Activated T-helper 17 cell treated with anti-CD3 and anti-CD28 coated beads, Interleukin-2, amount 50 U/mL, for 72 hours (primary cell): ENCODE measurements at places on chromosomes 2 and 18.

DNA sequence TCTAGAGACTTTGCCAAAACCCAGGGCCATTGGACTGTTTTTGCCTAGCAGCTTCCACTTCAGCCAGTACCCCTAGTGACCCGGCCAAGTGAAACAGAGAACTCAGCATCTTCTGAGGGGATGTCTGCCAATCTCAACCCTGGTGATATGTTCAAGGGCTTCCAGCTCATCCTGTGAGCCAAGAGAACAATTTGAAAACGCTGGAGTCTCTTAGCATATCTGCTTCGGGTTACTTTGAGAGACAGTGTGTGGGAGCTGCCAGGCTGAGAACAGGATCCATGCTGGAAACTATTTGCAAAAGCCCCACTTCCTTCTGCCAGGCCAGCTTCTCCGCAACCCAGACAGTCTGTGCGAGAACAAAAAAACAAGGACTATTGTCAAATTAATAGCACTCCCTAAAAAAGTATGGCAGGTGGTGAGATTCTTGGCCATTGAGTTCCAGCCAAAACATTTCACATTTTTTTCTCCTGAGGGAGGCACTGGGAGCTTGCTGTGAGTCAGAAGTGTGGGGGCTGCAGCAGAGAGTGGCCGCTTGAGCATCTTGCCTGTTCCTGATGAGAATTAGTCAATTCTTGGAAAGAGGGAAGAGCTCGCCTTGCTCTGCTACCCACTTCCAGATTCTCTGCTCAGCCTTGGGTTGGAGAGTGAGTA is 395.6 kb upstream of the TRIB2 start:
- ATAC-seq, result no peak

DNA sequence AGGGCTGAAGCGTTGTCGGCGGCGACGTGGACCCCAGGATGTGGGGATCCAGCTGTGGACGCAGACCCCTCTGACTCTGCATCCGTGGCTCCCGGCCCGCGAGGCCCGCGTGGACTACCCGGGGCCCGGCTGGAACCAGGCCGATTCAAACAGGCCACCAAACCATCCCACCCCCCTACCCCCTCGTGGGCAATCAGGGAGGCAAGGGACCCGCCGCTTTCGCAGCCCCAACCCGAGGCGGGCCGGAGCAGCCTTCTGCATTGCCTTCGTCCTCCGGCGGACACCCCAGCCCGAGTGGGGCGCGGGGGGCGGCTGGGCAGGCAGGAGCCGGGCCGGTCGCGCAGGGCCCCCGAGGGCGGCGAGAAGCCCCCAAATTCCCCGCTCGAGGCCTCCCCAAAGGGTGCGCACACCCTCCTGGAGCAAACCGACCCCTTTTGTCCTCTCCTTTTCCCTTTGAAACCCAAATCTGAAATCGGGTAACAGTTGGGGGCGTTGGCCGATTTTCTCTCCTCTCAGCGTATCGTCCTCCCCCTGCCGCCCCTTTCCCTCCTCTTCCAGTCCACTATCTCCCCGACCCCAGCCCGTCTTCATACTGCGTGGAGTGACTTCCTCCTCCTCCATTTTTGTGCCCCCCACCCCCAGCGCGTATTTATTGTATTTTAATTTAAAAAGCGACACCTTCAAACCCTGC is 7.4 kb downstream of the SP9 start:
- ATAC-seq, result no peak

DNA sequence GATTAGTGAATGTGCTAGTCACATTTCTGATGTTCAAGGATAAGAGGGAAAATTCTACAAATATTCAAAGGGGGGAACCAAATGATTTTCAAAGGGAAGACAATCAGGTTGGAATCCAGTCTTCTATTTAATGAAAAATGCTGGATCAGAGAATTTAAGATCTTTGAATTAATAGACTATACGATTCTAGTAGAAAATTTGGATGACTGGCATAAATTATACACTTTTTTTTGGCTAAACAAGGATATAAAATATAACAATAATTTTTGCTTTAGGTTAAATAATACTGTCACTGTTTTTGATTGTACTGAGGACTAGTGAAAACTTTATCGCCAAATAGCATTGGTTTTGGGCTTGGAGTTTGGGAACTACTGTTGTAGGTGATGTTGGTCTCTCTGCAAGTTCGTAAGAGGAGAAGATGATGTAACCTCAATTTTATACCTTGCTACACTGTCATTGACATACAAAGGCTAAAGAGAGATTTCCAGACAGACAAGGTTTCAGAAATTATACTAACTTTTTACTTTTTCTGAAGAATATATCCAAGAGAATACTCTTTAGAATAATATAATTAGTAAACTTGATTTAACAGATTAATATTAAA is 51.3 kb downstream of the NCOA1 start:
- ATAC-seq, result no peak

DNA sequence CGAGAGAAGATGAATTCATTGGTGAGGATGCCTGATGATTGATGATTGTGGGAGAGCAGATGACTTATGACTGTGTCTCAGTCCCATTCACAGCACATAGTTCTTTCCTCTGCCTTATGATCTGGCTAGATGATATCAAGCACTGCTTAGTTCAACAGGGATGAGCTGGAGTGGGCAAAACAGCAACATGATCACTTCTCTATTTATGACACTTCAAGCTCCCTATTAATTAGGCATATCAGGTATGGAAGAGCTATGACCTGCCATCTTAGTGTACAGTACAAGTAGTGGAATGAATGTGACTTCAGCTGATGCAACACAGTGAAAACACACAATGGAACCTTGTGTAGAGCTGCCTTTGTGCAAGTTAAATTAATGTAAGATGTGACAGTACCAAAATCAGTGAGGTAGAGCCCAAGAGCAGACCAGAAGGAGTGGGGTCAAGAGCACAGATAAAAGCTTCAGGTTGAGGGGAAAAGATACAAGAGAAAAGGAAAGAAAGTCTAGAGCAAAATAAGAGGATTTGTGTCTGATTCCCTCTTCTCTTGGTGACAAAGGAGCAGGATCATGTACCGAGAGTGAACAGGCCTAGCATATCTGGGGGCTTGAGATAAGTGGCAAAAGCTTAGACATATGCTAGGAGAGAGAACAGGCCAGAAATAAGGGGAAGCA is 93.0 kb upstream of the MYO3B start:
- no peak for ATAC-seq

GRCh38 chr2:219060821-219061791 is at the start of gene IHH:
IHH (minus strand) TSS chr2:219060921; CDS start chr2:219060467, 454 bp downstream.
- no peak for ATAC-seq

GRCh38 chr2:55123851-55124269 is 73.6 kb upstream of the RTN4 start:
- ATAC-seq, result no peak

GRCh38 chr2:230742781-230743180 is 30.1 kb downstream of the CAB39 start:
- ATAC-seq, result no peak

DNA sequence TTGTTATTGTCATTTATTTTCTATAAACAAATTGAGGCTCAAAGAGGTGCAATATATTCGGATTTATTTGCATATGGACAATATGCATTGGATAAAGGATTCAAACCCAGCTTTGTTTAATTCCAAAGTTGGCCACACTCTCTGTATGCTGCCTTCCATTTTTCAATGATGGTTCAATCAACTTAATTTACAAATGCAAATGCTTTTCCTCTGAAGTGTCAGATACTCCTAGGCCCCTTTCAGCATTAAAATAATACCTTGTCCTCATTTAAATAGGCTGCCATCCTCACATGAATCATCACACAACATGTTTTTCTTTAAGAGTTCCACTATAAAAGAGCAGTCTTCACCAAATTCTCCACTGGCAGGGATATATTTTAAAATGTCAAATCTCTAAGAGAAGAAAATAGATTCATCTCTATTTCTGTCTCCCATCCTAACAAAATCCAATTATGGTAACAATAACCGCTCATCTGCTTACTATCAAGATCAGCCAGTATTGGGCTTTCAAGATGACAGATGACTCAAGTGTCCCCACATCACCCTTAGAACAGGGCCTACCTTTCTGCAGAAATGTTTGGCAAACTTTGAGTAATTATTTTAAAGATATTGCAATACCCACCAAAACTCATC is 114.8 kb downstream of the SCG2 start:
- no peak for ATAC-seq

GRCh38 chr18:46324087-46324955 is 220.1 kb downstream of the HAUS1 start:
- peak; percentile 26 for ATAC-seq

DNA sequence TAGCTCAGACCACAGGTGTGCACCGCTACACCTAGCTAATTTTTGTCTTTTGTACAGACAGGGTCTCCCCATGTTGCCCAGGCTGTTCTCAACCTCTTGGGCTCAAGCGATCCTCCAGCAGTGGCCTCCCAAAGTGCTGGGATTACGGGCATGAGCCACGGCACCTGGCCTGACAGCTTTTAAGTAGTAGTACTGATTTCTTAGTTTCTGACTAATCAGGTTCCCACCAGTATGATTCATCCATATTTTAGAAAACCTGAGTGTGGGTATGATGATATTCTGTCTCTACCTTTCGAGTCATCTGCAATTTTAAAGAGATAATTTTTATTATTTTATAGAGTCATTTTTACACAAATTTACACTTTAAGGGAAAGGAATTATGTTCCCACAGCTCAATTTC is 46.4 kb upstream of the GULP1 start:
- ATAC-seq, result peak; percentile 44

- ATAC-seq, result no peak
Observed at GRCh38 chr2:207465894-207466293, 63.9 kb upstream of the CREB1 start.

DNA sequence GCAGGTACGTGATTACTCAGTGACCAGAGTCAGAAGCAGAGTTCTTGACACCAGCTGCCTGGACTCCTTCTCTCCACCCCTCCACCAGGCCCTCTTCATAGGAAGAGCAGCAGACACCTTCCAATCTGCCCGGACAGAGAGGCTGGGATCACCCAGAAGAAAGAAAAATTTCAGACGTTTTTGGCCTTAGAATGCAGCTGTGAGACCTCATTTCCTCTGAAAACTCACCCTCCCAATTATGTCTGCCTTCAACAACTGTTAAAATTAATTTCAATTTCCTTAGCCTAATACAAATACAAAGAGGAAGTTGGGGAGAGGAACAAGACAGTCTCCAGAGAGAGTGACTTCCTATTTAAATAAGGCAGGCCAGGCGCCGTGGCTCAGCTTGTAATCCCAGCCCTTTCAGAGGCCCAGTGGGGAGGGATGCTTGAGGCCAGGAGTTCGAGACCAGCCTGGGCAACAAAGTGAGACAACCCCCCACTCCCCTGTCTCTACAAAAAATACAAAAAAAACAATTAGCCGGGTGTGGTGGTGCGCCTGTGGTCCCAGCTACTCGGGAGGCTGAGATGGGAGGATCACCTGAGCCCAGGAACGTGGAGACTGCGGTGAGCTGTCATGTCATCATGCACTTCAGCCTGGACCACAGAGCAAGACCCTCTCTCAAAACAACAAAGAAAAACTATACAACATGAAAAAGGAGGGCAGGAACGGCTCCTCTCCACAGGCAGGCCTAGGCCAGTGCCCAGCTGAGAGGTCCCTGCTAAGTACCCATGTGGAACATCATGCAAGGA is 1.6 kb downstream of the SLC66A2 start:
- no peak for ATAC-seq

GRCh38 chr2:100765481-100765880 is 54.5 kb upstream of the NPAS2 start:
- no peak for ATAC-seq

DNA sequence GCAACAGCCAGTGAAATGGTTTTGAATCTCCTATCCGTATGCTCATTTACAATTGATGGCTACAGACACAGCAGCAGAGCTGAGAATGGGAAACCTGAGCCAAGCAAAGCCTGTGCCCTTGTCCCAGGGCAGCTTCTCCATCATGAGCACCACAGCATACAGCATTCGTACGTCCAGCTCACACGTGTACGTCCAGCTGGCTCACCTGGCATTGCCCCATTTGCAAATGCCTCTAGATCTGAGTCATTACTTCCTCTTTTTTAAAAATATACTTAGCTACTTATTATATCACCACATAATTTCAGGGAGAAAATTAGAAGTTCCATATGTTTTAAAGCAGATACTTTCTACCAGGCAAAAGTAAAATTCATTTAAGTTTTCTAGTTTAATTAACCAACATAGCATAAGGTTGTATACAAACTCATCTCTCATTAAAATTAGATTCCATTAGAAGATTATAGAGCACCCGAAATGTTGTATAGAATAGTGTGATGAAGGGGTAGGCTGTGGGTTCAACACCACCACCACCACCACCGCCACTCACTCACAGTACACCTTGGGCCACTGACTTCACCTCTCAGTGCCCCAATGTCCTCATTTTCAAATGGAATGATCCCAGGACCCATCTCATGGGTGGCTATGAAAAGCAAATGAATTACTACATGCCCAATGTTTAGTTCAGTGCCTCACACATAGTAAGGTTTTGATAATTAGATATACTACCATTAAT is 31.4 kb upstream of the TMEM177 start:
- no peak for ATAC-seq

GRCh38 chr18:75800331-75800648 is 372.8 kb upstream of the SMIM21 start:
- ATAC-seq, result no peak

GRCh38 chr2:143877876-143878530 is 641.9 kb downstream of the ZEB2 start:
- no peak for ATAC-seq

GRCh38 chr2:12400543-12400942 is 316.2 kb upstream of the TRIB2 start:
- no peak for ATAC-seq

GRCh38 chr2:75453384-75454240 is 107.1 kb downstream of the EVA1A start:
- no peak for ATAC-seq

- peak; percentile 24 for ATAC-seq
Observed at GRCh38 chr2:212505586-212505985, 33.0 kb downstream of the ERBB4 start.

GRCh38 chr2:9695941-9696340 is 65.1 kb upstream of the YWHAQ start:
- ATAC-seq, result no peak

DNA sequence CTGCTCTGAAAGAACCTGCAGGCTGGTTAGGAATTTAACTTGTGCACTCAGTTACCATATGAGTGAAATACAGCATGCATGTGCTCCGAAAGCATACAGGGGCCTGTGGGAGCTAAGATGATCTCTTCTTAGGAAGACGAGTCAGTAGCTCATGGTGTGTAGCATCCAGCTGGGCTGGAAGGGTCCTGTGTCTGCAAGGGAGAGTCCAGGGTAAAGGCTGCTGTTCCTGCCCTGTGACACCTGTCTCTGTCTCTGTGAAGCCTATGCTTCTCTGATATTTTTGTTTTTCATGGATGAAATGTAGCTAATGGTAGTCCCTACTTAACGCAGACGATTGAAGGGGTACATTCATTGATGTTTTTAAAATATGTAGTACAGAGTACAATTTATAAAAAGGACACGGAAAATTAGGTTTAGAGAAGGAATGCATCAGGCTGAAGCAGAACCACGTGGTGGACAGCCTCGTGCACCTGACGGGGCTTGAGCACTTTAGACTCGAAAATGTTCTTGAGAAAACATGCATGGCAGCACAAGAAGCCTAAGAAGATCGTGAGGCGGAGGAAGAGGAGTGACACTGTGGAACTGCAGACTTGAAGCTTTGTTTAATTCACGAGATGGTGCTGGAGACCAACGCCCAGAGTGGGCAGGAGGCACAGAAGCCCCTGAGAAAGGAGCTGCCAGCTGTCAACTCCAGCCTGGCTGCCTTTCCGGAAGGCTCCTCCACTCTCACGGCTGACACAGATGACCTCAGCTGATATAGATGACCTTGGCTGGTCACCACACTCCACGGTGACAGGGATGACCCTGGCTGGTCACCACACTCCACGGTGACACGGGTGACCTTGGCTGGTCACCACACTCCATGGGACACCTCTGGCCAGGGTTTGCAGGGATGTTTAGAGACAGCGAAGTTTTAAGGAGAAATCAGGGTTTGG is 110.6 kb downstream of the TMEM18 start:
- ATAC-seq, result no peak

GRCh38 chr2:57510704-57511103 is 535.9 kb upstream of the VRK2 start:
- ATAC-seq, result no peak
